ENCODE measurements at places on chromosomes 3 and 15.

DNA sequence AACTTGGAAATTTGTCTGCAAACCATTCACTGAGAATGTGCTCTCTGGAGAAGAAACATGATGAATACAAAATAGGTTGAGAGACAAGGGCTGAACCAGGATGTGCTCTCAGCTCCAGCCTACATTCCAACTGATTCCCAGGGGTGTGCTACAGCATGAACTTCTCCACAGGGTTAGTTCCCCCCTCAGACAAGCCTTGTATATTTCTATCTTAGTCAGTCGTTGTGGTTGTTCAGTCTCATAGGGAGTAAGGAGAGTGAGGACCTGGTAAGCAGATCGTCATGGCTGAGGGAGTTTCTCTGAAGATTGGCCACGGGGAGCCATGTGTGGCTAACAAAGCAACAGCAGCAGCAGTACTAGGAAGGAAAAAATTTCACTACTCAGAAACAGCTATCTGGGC lies 919.7 kb upstream of the CADM2 start:
- DNase-seq = no peak

GRCh38 chr3:71857956-71858355 lies 73.0 kb upstream of the PROK2 start:
- no peak for DNase-seq

DNA sequence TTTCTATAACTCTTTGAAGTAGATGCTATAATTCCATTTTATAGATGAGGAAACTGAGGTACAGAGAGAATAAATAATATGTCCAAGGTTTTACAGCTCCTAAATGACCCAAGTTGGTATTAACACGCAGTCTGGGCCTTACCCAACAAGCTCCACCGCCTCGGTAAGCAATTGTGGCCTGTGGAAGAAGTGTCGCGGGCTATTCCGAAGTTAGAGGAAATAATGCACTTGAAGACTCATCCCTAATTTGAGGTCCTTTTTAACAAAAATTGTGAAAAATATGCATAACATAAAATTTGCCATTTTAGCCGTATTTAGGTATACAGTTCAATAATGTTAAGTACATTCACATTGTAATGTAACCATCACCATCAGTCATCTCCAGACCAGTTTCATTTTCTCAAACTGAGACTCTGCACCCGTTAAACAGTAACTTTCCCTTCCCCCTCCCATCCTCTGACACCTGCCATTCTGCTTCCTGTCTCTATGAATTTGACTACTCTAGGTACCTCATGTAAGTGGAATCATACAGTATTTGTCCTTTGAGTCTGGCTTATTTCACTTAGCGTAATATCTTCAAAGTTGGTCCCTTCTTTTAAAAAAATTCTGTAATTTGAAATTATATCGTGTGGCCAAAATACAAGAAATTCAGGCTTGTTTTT lies 18.2 kb downstream of the IDH3A start:
- DNase-seq = no peak

- no peak for DNase-seq
Measured at GRCh38 chr3:190696777-190697501, 165.6 kb downstream of the GMNC start.

GRCh38 chr15:58536414-58536813 lies 104.6 kb downstream of the LIPC start:
- DNase-seq = no peak

GRCh38 chr3:170355738-170356595 lies 1.5 kb upstream of the SKIL start:
- no peak for DNase-seq

DNA sequence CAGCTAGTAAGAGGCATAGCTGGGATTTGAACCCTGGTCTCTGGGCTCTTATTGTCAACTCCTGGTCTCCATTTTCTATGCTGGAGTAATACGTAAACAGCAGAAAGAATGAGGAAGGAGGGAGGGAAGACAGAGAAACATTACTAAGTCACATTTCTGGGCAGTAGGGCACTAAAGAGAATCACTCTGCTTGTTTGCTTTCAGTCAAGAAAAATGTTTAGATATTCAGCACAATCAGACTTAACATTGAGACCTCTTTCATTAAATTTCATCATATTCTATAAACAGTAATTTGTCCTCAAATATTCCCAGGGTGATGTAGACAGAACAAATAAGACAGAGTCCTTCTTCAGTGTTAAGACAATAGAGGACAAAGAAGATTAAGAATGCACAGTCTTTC lies 67.7 kb upstream of the BNC1 start:
- no peak for DNase-seq

DNA sequence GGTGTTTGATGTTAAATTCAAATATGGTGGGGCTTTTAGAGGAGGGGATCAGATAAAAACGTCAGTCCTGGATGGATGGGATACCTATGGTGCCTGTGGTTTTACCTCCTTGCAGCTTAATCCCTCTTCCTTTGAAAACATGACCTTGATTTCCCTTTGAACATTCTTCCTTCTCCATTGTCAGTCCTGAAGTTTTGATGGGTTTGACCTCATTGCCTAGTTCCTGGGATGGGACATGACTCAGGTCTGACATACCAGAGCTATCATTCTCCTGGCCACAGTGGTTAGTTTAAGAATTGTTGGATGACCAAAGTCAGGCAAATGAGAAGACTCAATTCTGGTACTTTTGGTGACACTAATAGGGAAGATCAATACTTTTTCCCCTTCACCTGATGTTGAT lies 87.2 kb downstream of the PRICKLE2 start:
- no peak for DNase-seq

- DNase-seq = no peak
Measured at GRCh38 chr15:58386641-58387040, 45.1 kb upstream of the LIPC start.

DNA sequence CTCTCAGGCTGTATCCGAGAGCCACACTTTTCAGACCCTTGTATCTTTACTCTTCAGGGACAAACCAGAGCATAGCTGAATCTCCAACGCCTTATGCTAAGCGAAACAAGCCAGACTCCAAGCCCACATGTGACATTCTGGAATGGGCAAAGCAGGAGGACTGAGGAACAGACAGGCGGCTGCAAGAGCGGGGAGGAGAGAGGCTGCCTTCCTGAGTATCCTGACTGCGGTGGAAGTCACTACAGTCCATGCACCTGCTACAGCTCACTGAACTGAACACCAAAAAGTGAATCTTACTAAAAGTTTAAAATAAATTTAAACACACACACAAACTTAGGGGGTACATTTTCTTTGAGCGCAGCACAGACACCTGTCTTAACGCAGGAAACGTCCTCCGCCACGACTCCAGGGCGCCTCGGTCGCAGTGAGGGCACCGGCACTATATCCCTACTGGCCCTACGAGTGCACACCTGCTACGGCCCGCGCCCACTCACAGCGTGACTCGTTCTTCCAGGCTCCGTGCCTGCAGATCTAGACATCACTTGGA lies 1.4 kb downstream of the CYFIP1 start:
- no peak for DNase-seq

GRCh38 chr15:35743321-35743720 lies 197.4 kb upstream of the DPH6 start:
- DNase-seq = no peak

- no peak for DNase-seq
Measured at GRCh38 chr3:108297647-108298046, 1.3 kb downstream of the HHLA2 start.

- DNase-seq = no peak
Measured at GRCh38 chr15:80171787-80172186, 19.0 kb downstream of the FAH start.

DNA sequence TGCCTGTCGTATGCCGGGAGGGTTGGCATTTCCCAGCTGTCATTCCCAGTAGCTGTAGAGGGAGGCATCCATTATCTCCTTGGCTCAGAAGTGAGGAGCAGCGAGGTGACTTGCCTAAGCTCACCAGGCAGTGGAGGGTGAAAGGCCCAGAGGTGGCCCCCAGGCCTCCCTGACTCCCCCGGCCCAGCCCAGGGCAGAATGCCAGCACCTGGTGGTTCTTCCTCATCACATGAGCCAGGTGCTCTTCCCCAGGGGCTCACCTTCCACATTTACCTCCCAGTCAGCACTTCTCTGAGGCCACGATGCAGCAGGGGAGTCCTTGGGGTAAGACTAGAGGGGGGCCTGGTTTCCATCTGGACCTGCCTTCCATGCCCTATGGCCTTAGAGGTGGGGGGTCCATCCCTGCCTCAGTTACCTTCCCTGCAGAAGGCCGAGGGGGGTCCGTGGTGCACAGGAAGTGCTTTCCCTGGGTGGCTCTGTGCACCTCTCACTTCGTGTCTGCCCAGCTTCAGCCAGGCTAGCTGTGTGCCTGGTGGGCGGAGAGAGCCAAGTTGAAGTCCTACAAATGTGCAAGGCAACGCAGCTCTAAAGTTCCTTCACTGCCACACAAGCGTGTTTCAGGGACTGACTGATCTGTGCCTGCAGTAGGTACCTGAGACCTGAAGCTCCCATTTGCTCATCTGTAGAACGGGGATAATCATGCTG lies 70.3 kb upstream of the PLXNA1 start:
- DNase-seq = no peak

GRCh38 chr3:45575386-45575923 lies 19.1 kb upstream of the LIMD1 start:
- no peak for DNase-seq

- DNase-seq = no peak
Measured at GRCh38 chr3:68186733-68187132, 532.3 kb upstream of the SUCLG2 start.

- DNase-seq = no peak
Measured at GRCh38 chr3:55719508-55719907, 232.4 kb upstream of the WNT5A start.

GRCh38 chr15:69647142-69647513 lies 194.5 kb downstream of the RPLP1 start:
- DNase-seq = no peak

DNA sequence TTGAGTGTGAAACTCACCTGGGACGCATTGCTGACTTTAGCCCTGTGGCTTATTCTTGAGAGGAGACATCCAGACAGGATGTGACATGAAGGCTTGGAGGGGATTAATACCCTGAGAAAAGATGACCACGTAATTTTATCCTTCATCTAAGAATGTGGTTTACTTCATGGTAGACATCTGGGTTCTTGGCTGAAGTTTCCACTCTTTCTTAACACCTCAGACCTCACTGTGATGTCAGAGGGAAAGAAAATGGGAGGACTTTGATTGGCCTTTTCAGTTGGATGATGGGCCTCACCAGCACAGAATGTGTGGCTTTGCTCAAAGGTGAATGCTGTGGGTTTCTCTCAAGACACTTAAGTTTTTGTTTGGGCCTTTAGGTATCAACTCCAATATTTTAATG lies 16.5 kb downstream of the GORASP1 start:
- no peak for DNase-seq

- DNase-seq = no peak
Measured at GRCh38 chr15:77502379-77503095, 81.8 kb downstream of the HMG20A start.

GRCh38 chr15:31461375-31461774 lies 134.7 kb downstream of the KLF13 start:
- DNase-seq = no peak

DNA sequence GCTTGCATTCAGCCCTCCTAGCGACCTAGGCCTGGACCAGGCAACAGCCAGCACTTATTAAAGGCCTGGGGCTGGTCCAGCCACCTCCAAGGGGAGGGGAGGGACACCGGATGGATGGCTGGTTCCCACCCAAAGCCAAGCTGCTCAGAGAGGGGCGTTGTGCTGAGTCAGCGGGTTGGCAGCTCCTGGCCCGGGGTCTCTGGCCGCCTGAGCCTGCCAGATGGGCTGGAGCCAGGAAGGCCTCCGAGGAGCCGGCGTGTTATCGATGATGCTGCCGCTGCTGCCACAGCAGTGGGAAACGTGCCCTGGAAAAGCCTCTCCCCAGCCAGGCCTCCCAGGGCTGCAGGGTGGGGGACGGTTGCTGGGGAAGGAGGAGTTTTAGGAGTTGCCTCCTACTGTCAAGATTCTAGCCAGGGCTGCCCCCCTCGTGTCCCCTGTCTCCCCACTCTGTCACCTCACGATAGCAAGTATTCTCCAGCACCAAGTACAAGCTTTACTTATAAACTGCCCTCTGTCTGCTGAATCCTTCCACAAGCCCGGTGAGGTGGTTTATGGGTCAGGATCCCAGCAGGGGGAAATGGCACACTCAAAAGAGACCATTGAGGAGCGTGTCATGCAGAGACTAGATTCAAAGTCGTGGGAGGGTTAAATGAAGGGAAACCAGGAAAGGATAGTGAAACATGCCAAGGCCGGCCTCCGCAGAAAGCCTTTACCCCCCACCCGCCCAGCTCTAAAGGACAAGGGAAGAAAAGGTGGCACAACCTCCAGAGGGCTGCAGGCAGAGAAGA lies 43.2 kb upstream of the TSEN2 start:
- DNase-seq = no peak

DNA sequence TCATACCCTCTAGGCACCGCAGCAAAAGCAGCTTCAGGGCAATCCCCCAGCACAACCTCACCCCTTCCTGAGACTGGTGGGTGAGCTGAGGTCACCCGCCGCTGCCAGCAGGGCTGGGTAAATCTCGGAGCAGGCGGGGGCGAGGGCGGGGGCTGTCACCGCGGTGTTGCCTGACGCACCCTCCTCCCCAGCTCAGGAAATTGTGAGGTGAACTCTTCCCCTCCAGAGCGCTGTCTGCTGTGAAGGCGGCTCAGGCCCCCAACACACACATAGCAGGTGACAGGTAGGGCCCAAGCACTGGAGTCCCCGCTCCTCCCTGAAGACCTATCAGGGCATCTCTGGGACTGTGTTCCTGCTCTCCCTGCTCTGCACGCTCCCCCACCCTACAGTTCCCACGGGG lies 30.2 kb upstream of the FURIN start:
- DNase-seq = peak; percentile 76

- DNase-seq = no peak
Measured at GRCh38 chr15:75695220-75695619, 17.4 kb downstream of the CSPG4 start.

- no peak for DNase-seq
Measured at GRCh38 chr15:93051236-93052089, 37.5 kb downstream of the RGMA start.

DNA sequence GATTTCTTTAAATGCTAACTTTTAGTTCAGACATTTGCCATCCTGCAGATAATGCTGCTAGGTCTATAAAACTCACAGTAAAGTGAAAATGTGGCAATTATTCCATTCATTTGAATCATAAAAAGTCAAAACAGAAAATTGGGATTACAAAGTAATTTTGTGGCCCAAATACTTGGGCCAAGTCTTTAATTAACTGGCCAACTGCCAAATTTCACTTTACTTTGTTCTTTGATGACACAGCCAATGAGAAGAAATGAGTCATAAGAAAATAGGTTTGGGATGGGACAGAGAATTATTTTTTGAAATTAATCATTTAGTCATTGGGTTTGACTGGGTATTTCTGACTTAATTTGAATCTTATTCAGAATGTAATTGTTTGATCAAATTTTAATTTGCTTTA lies 89.8 kb upstream of the SLC2A2 start:
- no peak for DNase-seq

- DNase-seq = no peak
Measured at GRCh38 chr3:177037241-177037640, 160.0 kb downstream of the TBL1XR1 start.

- DNase-seq = no peak
Measured at GRCh38 chr15:72919936-72920465, 132.3 kb upstream of the NEO1 start.

- DNase-seq = no peak
Measured at GRCh38 chr3:16331319-16331883, 66.4 kb downstream of the OXNAD1 start.

GRCh38 chr3:54999159-54999558 lies 71.3 kb upstream of the LRTM1 start:
- DNase-seq = no peak

Data from activated T-cell treated with anti-CD3 and anti-CD28 coated beads for 1 hour (primary cell).